ENCODE measurements at places on chromosomes 11 and 22.

DNA sequence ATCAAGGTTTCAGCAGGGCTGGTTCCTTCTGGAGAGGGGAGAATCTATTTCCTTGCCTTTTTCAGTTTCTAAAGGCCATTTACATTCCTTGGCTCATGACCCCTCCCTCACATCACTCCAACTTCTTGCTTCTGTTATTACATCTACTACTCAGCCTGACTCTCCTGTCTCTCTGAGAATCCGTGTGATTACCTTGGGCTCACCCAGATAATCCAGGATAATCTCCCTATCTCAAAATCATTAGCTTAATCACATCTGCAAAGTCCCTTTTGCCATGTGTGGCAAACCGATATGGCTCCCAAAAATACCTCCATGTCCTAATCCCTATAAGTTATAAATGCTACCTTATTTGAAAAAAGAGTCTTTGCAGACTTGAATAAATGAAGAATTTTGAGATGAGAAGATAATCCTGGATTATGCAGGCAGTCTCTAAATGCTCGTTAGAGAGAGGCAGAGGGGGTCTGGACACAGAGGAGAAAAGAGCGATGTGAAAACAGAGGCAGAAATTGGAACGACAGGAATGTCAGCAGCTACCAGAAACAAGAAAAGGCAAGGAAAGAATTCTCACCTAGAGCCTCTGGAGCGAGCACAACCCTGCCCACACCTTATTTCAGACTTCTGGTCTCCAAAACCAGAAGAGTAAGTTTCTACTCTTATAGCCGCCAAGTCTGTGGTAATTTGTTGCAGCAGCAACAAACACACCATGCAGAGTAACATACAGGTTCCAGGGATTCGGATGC is 23.6 kb upstream of the ARHGAP32 start:
- no peak for DNase-seq

- DNase-seq: peak; percentile 86
Observed at GRCh38 chr11:65553301-65554001, 4.7 kb downstream of the LTBP3 start.

- DNase-seq: no peak
Observed at GRCh38 chr11:83938148-83938547, 652.0 kb upstream of the CCDC90B start.

GRCh38 chr11:67054346-67054835 is 2.3 kb upstream of the RHOD start:
- no peak for DNase-seq

GRCh38 chr22:40486962-40487602 is 116.7 kb downstream of the SGSM3 start:
- no peak for DNase-seq

GRCh38 chr11:77596626-77597025 is 6.9 kb downstream of the AQP11 start:
- DNase-seq: no peak

DNA sequence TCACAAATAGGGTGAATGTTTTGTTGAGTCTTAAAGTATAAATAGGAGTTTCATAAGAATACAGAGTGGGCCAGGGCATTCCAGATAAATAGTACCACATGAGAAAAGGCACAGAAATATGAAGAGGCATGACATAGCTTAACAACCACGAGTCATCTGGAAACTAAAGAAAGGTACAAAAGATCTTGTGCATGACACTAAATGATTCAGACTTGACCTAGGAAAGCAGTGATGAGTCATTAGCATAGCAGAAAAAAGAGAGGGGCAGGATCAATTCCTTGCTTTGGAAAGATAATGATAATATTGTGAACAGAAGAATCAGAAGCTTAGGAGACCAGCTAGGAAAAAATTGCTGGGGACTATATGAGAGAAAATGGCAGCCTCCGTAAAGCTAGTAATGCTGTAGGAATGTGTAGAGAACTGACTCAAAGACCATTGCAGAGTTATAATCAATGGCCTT is 47.6 kb upstream of the FIBIN start:
- DNase-seq: no peak

- DNase-seq: peak; percentile 68
Observed at GRCh38 chr11:64356498-64357411, 2.2 kb upstream of the RPS6KA4 start.

DNA sequence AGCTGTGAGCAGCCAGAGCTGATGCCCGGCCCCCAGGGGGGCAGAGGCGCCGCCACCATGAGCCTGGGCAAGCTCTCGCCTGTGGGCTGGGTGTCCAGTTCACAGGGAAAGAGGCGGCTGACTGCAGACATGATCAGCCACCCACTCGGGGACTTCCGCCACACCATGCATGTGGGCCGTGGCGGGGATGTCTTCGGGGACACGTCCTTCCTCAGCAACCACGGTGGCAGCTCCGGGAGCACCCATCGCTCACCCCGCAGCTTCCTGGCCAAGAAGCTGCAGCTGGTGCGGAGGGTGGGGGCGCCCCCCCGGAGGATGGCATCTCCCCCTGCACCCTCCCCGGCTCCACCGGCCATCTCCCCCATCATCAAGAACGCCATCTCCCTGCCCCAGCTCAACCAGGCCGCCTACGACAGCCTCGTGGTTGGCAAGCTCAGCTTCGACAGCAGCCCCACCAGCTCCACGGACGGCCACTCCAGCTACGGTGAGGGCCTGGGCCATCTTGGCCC is 6.1 kb downstream of the CDC42EP1 start:
- peak; percentile 62 for DNase-seq

GRCh38 chr22:45421349-45422055 is 8.0 kb downstream of the RIBC2 start:
- no peak for DNase-seq

DNA sequence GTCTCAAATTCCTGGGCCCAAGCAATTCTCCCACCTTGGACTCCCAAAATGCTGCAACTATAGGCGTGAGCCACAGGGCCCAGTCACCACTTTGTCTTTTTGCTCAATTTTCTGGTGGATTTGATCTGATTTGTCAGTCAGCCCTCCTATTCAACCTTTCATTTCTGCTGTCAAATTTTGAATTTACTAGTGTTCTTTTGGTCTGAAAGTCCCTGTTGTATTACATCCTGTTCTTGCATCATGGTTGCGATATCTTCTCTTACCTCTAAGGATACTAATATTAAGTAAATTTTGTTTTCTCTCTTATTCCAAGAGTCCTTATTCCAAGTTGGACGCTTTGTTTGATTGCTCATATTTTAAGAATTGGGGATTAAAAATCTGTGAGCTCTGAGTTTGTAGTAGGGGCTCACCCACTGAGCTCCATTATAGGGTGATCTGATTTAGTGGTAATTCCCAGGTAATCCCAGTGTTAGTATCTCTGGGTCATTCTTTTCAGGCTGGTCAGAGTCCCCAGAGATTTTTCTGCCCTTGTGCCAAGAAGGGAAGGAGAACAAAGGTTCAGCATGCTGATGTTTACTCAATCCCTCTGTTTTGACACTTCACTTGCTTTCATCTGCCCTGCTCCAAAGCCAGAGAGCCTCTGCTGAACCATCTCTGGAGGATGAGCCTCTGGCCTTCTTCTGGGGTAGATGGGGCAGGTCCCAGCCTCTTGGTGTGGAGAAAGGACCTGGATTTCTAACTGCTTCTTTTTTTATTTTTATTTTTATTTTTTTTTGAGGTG is 10.0 kb downstream of the UPB1 start:
- DNase-seq: no peak

- no peak for DNase-seq
Observed at GRCh38 chr11:68948496-68948895, 32.3 kb downstream of the MRGPRD start.

All from activated naive CD4-positive, alpha-beta T cell treated with anti-CD3 and anti-CD28 coated beads for 36 hours (primary cell).